ENCODE measurements at places on chromosomes 11 and 22.

DNA sequence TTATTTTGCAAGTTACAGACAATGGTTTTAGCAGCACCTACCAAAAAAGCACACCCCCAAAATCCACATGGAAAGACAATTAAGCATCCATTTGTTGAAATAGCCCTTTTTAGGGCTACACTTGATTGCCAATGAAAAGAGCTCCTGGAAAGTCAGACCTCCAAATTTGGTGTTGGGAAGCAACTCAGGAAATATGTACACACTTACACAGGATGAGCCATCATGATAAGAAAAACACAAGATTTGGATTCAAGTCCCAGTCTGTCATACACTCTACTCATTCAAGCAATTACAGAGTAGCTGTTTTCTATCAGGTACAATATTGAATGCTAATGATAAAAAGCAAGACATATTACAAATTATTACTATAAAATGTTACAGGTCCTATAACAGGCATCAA, 31.5 kb downstream of the FAM168A start:
- no peaks in the 10 kb centered on the region for H3K27me3 ChIP-seq
- peaks cover 6% of the 10 kb centered on the region for H3K4me1 ChIP-seq
- H3K27ac ChIP-seq: no peak overlapping the region

- H3K27me3 ChIP-seq: no peaks in the 10 kb centered on the region
- H3K36me3 ChIP-seq: no peaks in the 10 kb centered on the region
- no peak for DNase-seq
- H3K4me3 ChIP-seq: no peak overlapping the region
Observed at GRCh38 chr22:49601614-49602321, 225.9 kb downstream of the BRD1 start.

GRCh38 chr22:50131894-50132293, 38.6 kb upstream of the PANX2 start:
- H3K27me3 ChIP-seq: no peaks in the 10 kb centered on the region
- no peak for DNase-seq
- no peaks in the 10 kb centered on the region for H3K36me3 ChIP-seq
- no peak overlapping the region for H3K4me3 ChIP-seq
- H3K4me1 ChIP-seq: peaks cover 5% of the 10 kb centered on the region
- H3K27ac ChIP-seq: no peak overlapping the region

DNA sequence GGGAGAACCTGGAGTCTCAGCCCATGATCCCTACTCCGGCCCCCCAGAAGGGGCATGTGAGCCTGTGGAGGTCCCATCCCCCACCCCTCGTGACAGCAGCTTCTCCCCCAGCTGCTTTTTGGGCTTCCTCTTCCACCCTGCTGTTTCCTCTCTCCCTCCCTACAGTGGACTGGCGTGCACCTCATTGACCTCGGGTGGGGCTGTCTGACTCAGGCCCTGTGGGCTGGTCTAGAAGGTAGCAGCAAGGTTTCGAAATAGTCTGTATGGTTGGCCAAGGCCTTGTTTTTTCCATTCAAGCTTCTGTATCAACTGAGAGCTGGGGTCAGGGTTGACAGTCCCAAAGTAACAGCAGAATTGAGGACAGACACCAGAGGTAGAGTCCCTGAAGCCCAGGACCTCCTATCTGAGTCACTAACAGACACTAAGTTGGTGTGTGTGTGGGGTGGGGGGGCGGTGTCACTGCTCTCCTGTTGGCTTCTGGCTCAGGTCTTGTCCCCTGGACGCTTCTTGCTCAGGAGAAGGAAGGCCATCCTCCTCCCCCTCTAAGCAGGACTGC, 7.7 kb downstream of the SLC37A2 start:
- H3K4me1 ChIP-seq: peaks cover 3% of the 10 kb centered on the region
- H3K4me3 ChIP-seq: no peak overlapping the region
- no peak for DNase-seq

Measured in cardiac muscle cell (in vitro differentiated cells and primary cell).